ENCODE measurements at places on chromosomes 12 and 14. TPM values are rescaled to one million over a fixed set of nuclear protein-coding genes. Genes with fewer than 3 reads are reported as not detected.
A peak's percentile ranks its signal among the peaks of the same experiment; 100 is the strongest.

- DNase-seq, result peak; percentile 59
These were observed 59.4 kb downstream of the TSPAN11 start for GRCh38 chr12:30985814-30986452.

- peak; percentile 24 for DNase-seq
These were observed 69.0 kb upstream of the RERGL start for GRCh38 chr12:18158774-18159557.

DNA sequence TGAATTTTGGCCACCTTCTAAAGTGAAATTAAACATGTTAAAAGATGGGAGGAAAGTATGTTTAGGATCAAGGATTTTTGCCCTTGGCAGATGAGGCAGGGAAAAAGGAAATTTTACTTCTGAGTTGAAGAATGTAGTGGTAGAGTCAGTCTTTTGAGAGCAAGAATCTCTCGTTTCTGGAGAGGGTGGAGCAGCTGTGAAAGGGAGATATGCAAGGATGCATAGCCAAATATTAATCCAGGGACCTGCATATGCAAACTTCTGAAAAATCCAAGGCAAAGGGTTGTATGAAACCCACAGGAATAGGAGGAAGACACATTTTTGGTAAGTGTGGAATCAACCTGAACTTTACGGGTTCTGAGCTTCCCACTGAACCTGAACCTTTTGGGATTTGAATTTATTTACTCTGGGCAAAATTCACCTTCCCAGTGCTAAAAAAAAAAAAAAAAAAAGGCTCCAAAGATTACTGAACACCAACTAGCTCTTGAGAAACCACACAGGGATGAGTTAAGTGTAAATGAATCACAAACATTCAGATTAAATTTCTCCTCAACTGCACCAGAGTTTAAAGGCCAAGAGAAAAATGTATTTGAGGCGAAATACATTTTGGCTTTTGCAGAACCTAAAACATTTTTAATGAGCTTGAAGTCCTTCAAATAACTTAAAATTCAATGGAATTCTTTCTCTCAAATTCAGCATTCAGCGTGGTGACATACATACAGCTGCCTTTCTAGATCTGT is 187.1 kb upstream of the CDKN3 start:
- DNase-seq, result no peak

Gene KRT74
- total RNA-seq, result not detected

Gene ACOT4
- total RNA-seq, result 4.0 TPM

Gene EXOC3L4
- 0.66 TPM for total RNA-seq

Gene PRR4
- 3.4 TPM for total RNA-seq

- DNase-seq, result no peak
These were observed 328.6 kb downstream of the MDGA2 start for GRCh38 chr14:47346849-47347248.

Gene OAS3
- total RNA-seq, result 18.1 TPM

GRCh38 chr12:102776041-102776440 is 141.0 kb downstream of the PAH start:
- no peak for DNase-seq

DNA sequence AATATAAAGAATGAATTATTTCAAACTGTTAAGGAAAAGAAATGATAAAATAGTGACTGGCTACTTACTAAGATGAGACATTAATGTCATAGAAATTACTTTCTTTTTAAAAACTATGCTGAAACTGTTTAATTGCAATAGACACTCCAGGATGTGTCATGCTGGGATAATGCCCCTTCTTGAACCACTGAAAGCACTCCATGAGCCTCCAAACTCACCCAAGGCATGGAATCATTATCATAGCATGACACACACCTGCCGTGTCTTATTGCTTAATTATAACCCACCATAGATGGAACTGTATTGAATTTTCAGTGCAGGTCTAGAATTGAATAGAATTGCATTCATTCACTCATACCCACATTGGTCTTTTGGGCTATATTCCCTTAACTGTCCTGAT is 4.3 kb downstream of the MBIP start:
- no peak for DNase-seq

Gene SRGAP1
- 8.8 TPM for total RNA-seq

Gene LRP6
- total RNA-seq, result 23.1 TPM

GRCh38 chr14:96096639-96097610 is 57.8 kb downstream of the C14orf132 start:
- no peak for DNase-seq

DNA sequence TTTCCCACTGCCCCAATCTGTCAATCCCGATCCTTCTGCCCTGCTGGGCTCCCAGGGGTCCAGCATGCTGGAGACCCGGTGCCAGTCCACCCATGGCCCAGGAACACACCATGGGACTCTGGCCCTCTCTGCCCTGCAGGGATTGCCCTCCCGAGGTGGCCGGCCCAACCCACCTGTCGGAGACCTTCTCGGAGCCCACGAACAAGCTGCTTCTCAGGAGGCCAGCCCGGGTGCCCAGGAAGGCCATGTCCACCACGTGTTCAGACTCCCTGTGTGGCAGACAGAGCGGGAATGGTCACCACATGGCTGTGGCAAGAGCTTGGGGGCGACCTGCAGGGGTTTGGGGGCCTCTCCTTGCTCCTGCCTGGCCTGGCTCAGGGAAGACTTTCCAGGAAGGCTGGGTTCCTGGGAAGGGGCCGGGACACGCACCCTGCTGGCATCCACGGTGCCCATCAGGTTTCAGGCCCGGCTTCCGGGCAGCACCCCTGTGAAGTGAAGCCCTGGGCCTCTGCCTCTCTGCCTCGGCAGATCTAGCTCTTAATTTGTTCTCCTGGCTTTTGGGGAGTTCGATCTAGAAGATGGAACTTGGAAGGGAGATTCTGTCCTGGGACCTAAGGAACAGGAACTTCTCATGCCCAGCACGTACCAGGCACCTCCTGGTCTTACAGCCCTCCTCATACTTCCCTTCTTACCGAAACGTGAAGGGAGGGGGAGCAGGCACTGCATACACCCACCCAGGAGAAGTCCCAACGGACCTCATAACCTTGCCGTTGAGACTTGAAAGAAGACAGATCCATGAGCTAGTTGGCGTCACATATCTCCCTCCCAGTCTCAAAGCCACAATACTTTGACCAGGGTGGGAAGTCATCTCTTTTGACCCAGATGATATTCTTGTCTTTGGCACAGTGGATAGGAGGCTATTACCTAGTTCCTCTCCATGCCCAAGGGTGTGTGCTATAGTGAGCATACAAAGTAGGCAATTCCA is 26.3 kb downstream of the LRTM2 start:
- DNase-seq, result no peak

GRCh38 chr12:124094188-124094587 is 121.2 kb downstream of the ZNF664 start:
- DNase-seq, result no peak

DNA sequence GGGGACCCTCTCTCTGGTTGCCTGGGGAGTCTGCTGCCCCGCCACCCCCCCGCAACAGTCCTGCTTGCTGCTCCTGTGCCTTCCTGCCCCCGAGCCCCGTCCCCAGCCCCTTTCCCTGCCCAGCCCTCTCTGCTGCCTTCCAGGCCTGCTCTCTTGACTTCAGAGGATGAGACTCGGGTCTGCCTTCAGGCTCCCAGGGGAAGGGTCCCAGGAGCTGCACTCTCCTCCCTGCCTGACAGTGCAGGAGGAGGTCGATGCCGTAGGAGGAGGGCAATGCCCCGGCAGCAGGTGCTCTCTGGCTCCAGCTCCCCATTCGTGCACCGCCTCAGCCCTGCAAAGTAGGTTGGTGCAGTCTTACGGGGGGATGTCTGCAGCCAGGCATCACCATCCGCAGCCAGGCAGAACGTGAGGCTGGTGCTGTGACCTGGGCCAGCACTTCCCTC is 185.1 kb upstream of the C14orf180 start:
- no peak for DNase-seq

Gene BATF
- total RNA-seq, result not detected

- no peak for DNase-seq
These were observed 343.9 kb upstream of the FLRT2 start for GRCh38 chr14:85186082-85186481.

GRCh38 chr14:51323492-51323891 is 83.4 kb downstream of the TMX1 start:
- DNase-seq, result no peak
